Sigmoid colon (tissue), 7 donors: ENCODE measurements at places on chromosomes 1 and 21. TPM values are rescaled to one million over a fixed set of nuclear protein-coding genes. Genes with fewer than 3 reads are reported as not detected.

Gene PRR9
- total RNA-seq, result not detected

Gene ATP1A4
- not detected for total RNA-seq

Gene OR2L5
- total RNA-seq, result not detected

Gene RPE65
- total RNA-seq, result not detected

Gene NGF
- total RNA-seq, result 5.6 TPM

Gene NUAK2
- 1.5 TPM for total RNA-seq

Gene CADM3
- 10.5 TPM for total RNA-seq

Gene LMX1A
- total RNA-seq, result not detected

Gene CLCNKA
- total RNA-seq, result not detected

Gene HSPB7
- 60.5 TPM for total RNA-seq

Gene GUCA2A
- total RNA-seq, result not detected

Gene IER5
- total RNA-seq, result 7.8 TPM
